Activated T-cell treated with anti-CD3 and anti-CD28 coated beads, Interleukin-2, amount 50 U/mL, for 4 hours (primary cell): ENCODE measurements at places on chromosomes 5 and 9. TPM values are rescaled to one million over a fixed set of nuclear protein-coding genes. Genes with fewer than 3 reads are reported as not detected.

- DNase-seq, result no peak
These were observed 23.8 kb downstream of the HSDL2 start for GRCh38 chr9:112403614-112404201.

DNA sequence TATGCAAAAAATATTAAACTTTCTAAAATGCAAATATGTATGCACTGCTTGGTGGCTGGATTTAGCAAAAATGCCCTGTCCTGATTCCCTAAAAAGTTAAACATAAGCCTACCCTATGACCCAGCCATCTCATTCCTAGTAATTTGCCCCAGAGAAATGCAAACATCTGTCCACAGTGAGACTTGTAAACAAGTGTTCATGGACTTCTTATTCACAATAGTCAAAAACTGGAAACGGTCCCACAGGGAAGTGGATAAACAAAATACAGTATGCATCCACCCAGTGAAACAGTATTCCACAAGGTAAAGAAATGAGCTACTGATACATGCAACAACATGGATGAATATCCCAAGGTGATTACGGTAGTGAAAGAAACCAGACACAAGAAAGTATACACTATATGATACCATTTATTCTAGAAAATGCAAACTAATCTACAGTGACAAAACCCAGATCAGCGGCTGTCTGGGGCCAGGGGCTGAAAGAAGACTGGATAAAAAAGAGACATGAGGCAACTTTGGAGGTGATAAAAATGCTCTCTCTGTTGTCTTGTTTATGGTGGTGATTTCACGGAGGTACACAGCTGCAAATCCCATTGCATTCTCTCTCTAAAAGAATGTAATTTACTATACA, 277.3 kb downstream of the GLIS3 start:
- no peak for DNase-seq

DNA sequence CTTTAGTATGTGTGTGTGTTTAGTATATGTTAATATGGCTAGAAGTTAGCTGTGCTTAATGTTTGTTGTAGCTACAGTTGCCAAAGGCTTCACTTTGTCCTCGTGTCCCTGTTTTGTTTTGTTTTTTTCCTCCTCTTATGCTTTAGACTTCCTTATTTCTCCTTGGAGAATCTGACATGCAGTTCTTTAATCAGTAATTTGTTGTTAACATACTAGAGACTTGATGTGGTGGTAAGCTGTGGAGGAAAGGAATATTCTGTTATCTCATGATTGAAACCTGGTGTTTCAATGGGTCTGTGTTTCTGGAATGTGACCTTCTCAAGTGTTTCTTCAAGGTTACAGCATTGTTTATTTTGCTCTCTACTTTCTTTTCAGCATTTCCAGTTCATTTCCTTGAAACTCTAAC, 515.6 kb upstream of the ST8SIA4 start:
- DNase-seq, result no peak

GRCh38 chr5:178577376-178577839, 12.8 kb downstream of the COL23A1 start:
- DNase-seq, result no peak

DNA sequence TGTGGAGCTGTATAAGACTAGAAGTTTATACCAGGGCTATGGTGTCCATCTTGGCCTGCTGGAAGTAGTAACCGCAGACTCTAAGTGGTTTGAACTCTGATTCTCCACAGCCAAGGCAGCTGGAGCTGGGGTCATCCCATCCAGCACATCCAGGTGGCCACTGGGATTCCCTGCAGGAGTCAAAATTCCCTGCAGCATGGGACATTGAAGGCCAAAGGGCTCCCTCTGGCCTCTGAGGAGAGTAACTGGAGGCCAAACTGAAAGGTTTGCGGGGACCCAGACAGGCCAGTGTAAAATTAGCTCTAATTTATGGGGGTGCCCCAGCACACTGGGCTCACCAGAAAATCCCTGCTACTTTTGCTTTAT, 12.2 kb upstream of the PRXL2C start:
- DNase-seq, result no peak

- no peak for DNase-seq
These were observed 85.0 kb upstream of the IRX4 start for GRCh38 chr5:1967736-1968135.

DNA sequence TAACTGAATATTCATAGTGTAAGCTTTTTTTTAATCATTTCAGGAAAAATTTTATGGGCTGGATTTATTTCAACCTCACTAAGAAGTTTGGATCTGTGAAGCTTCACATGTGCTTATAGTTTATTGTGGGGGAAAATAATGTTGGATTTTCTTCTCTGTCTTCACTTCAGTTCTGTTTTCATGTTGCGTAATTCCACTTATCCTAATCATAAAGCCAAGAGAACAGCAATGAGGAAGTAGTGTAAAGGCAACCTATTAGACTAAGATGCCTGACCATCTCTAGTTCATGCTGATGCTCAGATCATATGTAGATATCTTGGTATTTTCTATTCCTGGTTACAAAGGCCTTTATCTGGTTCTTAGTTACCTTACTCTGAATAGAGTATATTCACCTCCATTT, 50.0 kb downstream of the CD180 start:
- DNase-seq, result no peak

DNA sequence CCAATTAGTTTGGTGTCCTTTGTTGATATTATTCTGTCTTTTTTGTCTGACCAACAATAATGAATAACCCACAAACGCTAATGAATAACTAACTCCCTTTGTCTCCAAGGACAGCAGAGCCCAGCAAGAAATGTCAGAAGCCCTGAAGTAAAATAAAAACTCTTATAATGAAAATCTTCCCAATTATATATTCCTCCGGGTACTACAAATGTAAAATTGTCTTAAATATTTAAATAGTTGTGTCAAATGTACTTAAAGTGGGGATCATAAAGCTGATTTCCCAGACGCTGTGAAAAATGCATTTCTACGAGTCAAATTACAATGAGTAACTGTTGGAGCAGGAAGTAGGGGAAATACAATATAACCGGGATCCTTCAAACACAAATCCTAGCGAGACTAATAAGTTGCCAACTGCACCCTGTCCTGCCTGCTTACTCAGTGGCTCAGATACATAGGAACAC, 22.3 kb downstream of the GLIS3 start:
- DNase-seq, result no peak

DNA sequence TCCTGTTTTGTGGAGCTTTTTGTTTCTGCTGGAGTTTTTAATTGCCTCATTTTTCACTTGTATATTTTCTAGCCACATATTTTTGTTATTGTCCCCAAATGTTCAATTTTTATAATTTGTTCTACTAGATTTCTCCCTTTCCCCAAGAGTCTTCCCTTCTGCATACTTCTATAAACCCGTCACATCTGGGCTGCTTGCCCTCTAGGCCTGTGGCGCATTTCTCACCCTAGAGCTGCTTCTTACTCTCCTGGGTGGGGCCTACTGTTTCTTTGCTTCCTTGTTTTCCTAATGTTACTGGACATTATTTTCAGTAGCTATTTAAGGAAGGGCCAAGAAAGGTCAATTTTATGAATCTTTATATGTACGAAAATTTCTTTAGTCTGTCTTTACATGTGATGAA, 51.5 kb downstream of the NXNL2 start:
- DNase-seq, result no peak

- DNase-seq, result no peak
These were observed 1114.7 kb downstream of the PTPRD start for GRCh38 chr9:9498128-9498527.

DNA sequence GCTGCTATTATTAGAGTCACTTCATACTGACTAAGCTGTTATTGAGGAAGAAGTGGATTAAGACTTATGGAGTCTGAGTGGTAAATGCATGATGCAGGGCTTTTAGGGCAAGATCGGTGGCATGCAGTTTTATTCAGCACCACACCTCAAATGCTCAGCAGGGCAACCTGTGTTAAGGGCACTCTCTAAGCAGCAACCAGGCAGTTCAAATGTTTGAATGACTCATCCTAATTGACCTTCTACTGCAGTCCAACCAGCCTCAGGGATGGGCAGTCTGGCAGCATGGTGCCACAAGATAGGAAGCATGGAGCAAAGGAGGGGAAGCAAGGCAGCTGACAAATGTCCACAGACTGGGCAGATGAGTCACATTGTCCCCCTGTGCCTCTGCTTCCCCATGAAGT, 80.2 kb upstream of the MIER3 start:
- DNase-seq, result no peak

DNA sequence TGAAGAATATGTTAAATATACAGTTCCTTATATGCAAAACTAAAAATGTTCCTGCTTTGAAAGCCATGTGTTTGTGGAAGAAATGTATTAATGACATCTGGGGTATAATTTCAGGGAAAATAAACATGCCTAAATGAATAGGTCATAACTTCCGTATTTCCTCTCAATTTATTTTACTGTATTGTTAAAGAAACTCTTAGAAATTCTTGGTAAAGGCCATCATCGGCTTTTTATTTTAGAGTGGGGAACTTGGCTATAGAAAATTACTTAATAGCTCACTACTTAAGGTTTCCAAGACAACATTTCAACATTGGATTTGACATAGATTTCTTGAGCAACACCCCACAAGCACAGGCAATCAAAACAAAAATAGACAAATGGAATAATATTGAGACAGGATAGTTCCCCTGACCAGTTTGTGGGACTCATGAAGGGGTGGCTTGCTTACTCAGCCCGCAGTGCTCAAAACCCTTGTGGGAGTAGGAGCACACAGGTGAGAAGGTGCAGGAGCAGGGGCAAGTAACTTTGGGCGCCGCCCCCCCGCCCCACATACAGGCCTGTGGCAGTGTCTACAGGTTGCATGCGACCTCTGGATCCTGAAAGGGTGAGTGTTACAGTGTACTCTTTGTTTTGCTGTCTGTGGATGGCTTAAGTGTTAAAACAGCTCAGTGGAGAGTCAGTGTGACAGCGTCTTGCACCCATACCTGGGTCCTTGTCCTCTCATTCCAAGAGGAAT, 891.4 kb upstream of the C9orf72 start:
- DNase-seq, result no peak

DNA sequence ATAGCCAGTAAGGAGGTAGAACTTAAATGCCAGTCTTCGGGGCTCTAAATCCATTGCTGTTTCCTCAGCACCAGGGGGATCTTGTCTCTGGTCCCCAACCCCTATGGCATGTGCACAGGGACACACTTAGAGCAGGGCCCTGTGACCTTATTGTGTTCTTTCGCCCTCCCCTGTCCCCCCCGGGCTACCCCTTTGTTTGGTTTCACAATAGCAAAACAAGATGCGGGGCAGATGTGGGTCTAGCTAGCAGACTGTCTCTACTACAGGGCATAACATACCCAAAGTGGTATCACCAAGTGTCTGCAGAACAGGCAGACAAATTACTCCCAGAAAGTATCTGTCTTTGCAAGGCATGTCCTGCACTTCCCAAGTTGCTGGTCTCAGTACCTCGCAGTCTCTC, 2.1 kb downstream of the FBLL1 start:
- no peak for DNase-seq

DNA sequence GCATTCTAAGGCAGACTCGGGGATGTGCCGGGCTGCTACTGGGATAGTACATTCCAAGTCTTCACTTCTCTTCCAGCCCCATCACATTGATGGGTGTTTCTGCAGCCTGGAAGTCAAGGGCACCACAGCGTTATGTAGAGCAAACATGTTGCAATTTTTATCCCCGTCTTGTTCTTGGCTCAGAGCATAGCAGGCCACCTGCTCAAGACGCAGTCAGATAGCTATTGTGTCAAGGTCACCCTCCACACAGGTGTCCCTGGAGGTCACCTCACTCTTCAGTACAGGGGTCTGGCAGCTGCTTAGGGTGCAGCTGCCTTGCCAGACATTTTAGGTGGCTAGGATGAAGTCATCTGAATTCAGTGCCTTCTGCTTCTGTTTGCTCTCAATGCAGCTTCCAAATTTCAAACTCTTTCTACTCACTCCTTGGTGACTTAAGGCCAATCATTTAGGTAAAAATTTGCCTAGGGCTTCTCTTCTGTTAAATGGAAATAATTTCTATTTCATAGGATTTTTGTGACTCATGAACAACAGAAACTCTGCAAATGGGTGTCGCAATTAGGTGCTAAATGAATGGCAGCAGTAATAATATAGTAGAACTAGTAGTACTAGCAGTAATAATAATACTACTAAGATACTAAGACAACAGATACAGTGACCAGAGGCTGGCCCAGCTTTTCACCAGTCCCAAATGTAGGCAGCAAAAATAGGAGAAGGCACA, 24.3 kb downstream of the KCNV2 start:
- no peak for DNase-seq

DNA sequence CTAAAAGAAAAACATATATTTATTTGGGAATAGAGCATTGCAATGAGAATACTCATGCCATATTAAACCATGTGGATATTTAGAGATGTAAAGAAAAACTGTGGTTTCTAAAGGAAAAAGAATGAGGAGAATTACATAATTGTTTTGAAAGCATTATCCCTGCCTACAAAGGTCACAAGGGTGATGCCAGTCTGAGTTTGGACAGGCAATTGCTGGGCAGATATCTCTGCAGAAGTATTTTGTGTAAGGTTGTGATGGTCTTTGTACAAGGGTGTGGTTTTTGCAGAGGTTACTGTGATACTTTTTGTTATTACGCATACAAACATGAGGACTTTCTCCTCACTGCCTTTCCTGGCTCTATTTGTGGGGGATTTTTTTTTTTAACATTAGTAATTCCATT, 2022.9 kb upstream of the CDH6 start:
- no peak for DNase-seq

DNA sequence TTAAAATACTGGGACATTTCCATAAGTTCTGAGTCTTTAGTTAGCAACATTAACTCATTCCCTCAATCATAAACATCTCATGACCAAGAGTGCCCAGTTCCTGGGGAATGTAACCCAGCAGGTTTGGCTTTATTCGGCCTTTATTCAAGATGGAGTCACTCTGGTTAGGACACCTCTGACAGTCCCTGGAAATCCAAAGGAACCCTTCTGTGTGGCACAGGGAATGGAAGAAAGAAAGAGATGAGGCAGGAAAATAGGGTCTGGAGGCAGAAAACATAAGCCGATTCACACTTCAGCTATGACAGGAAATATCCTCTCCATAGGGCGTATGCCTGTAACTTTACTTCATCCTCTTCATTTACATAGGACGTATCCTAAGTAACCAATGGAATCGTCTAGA, 53.5 kb downstream of the FXN start:
- DNase-seq, result no peak

GRCh38 chr5:149141224-149141956, at the start of gene ABLIM3:
Gene ABLIM3 (plus strand): TSS chr5:149141493. CDS start chr5:149142096, 603 bp downstream.
- peak; percentile 68 for DNase-seq

DNA sequence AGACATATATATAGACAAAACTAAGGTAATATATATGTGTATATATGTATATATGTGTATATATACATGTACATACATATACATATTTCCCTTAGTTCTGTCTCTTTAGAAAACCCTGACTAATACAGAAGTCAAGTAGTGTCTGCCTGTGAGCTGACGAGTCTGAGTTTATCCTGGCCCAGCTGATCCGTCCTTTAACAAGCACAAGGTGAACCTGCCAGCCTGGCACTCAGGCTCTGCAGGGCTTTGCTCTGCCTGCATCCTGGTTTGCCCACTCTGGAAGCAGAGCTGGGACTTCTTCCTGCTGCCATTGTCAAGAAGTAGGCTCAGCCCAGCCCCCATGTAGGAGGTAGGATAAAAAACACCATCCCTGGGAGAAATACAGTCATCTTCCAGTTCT, 388.0 kb downstream of the ICE1 start:
- DNase-seq, result no peak

- DNase-seq, result no peak
These were observed 1.3 kb downstream of the OR13J1 start for GRCh38 chr9:35868933-35869332.

Gene CEL
- total RNA-seq, result 3.9 TPM

Gene HDAC3
- total RNA-seq, result 66.1 TPM

Gene PCDHGA12
- total RNA-seq, result 0.24 TPM

Gene TAF1L
- total RNA-seq, result 0.05 TPM

Gene ZMAT2
- 83.6 TPM for total RNA-seq

Gene AFAP1L1
- total RNA-seq, result 0.08 TPM

Gene N4BP3
- 7.6 TPM for total RNA-seq

Gene ZNF354B
- 11.9 TPM for total RNA-seq

Gene SLC6A19
- total RNA-seq, result 0.08 TPM

Gene NR6A1
- total RNA-seq, result 2.3 TPM

Gene BNIP1
- 31.1 TPM for total RNA-seq

Gene ISCA1
- total RNA-seq, result 42.1 TPM
